Kasumi-1 (cell line): ENCODE measurements at places on chromosomes 4 and X.
A peak's percentile ranks its signal among the peaks of the same experiment; 100 is the strongest.

DNA sequence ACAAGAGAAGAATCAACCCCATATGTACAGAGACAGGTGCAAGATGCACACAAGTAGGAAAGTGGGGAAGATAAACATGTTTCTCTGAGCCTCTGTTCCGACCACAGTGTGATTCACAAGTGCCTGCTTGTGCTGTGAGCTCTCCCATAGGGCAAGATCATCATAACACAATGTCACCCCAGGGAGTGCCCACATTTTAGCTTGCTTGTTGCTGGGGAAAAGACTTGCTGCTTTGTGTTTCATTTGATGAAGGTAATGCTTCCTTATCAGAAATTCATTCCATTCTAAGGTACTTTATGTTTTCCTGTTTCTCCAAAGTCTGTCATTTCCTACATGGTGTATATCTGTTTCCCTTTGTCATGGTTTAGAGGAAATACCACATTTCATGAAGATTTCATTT, 304.5 kb upstream of the DIPK2B start:
- no peak for DNase-seq

GRCh38 chr4:38905652-38906385, 38.2 kb downstream of the FAM114A1 start:
- peak; percentile 37 for DNase-seq

DNA sequence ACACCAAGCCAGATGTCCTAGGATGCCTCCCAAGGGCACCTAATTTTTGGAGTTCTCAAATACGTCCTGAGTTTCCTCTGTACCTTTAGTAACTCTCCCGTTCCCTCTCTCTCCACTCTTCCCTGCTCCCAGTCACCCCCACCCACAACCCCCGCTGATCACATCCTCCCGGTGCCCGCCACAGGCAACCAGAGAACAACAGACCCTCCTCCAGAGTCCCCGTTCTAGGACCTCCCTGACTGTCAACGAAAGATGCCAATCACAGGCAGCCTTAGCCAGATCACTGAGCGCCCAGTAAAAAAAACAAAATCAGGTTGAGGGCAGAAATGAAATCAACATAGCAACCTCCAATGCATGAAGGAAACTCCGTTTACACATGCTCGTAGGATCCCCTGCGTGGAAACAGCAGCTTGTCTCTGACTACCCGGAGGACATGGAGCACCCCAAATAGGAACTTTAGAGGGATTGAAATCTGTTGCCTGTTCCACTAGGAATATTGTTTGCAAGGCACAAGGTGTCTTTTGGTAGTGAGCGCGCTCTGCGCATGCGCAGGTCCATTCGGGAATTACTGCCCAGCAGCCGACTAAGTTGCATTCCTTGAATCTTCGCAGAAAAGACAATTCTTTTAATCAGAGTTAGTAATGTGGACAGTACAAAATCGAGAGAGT, at the start of gene GABRB1:
TSS of gene GABRB1 (plus strand) at position 557 of the 668 bp plus-strand sequence.
- DNase-seq, result no peak

GRCh38 chr4:17058536-17058915, 160.1 kb upstream of the LDB2 start:
- DNase-seq, result no peak

DNA sequence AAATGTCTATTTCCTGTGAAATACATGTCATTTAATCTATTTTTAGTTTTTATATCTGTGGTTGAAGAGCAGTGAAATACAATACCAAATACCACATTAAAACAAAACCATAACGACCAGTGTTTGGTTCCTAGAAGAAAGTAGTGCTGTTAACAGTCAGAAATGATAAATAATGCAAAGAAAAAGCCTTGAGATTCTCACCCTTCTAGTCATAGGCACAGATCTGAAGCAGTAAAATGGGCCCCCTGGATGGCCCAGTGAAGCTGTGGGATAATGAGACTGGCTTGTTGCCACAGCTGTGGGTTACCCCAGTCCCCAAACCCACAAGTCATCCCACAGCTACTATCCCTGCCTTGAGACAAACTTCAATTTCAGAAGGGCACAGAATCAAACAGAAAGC, 137.3 kb upstream of the RPL34 start:
- no peak for DNase-seq

DNA sequence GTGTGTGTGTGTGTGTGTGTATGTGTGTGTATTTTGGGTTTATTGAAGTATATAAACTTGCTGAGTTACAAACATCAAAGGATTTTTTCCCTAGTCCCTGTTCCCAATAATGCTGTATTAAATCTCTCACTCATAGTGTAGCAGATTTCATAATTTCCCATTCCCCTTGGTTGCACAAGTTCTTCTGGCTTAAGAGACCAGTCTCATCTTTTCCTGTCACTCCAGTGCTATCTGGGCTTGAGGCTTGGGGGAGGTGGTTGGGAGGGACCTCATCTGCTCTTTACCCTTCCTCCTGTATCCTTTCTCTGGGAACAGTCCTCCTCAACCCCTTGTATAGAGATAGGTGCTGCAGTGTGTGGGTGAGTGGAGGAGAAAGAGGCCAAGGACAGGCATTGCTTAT, 285.4 kb upstream of the BOD1L1 start:
- peak; percentile 20 for DNase-seq

DNA sequence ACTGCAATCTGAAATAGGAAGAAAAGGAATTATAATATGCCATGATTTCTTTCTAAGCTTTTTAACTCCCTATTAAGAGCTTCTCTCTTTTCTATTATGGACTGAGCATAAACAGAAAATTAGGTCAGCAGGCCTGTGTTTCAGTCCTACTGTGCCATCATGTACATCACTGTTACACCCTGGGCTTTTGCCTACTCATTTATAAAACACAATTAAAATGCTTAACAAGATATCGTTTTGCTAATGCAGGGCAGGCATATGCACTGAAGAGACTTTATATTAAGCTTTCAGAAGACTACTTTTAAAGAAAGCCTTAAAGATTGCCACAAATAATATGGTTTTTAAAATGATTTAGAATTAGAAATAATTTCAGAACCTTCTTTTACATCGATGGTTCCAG, 828 bp upstream of the BBS12 start:
- no peak for DNase-seq

GRCh38 chr4:116150152-116150551, 935.2 kb downstream of the TRAM1L1 start:
- no peak for DNase-seq

- no peak for DNase-seq
These were observed 8.8 kb upstream of the NKX3-2 start for GRCh38 chr4:13553081-13553480.

GRCh38 chr4:65623506-65623905, 46.8 kb downstream of the EPHA5 start:
- DNase-seq, result no peak

DNA sequence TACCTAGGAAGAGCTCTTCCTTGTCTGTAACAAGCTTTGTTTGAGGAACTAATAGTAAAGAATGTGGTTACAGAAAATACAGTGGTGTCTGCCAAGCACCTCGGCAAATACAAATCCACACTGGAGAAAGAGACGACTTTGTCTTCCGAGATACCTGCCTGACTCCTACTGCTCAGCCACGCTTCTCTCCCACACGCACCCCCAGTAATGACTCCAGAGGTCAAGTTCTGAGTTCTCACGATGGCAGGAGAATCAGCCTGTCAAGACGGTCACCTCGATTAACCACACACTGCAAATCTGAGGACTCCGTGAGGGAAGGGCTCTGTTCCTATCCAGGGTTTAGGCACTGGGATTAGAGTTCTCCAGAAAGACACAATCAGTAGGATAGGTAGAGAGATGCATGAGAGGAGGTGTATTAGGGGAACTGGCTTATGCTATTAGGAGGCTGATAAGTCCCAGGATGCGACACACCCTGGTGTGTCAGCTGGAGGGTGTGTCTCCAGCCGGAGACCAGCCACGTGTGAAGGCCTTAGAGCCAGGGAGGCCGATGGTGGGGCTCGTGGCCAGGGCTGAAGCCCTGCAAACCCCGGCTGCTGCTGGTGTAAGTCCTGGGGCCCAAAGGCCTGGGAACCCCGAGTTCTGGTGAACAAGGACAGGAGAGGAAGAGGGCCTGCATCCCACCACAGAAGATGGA, 8.4 kb upstream of the TRIML2 start:
- no peak for DNase-seq

GRCh38 chr4:110484029-110484428, 8.1 kb downstream of the ENPEP start:
- DNase-seq, result no peak

DNA sequence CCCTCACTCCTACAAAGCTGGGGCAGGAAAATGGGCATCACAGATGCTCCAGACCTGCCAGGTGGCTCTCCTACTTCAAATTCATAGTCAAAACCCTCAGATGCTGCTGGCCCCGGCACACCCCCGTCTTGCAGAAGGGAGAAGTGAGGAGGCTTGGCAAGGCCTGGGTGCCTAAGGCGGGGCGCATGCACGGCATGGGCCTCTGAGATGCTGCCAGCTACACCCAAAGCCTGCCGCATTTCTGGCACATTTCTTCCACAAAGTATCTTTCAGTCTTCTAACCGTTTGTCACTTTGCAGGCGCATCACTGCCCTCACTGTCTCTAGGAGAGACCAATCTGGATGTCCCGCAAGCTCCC, 19.6 kb downstream of the WDR1 start:
- no peak for DNase-seq

- DNase-seq, result no peak
These were observed 69.1 kb downstream of the PCDH7 start for GRCh38 chr4:30789219-30789671.

DNA sequence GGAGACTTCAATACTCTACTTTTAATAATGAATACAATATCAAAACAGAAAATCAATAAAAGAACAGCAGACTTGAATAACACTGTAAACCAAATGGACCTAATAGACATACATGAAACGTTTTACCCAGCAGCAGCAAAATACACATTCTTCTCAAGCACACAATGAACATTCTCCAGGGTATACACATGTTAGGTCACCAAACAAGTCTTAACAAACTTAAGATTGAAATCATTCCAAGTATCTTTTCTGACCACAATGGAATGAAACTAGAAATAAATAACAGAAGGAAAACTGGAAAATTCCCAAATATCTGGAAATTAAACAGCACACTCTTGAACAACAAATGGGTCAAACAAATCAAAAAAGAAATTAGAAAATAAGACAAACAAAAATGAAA, 145.0 kb upstream of the CT83 start:
- DNase-seq, result no peak

DNA sequence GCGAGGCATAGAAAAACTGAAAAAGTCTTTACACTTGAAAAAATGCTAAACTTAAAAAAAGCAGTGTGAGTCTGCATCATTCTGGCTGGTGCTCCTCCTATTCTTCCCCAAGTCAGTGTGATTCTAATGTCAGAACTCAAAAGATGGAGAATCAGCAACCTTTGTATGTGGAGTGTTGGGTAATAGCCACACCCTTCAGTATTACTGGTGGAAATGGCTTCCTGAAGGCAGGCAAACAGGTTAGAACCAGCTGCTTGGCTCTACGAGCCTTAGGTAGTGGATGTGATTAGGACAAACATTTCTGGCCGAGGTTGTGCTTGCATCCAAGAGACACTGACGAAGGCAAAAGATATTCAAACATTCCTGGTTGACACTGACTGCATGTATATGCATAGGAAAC, 353.4 kb upstream of the TACR3 start:
- DNase-seq, result no peak

- no peak for DNase-seq
These were observed 35.5 kb upstream of the PCDH19 start for GRCh38 chrX:100445593-100445992.

DNA sequence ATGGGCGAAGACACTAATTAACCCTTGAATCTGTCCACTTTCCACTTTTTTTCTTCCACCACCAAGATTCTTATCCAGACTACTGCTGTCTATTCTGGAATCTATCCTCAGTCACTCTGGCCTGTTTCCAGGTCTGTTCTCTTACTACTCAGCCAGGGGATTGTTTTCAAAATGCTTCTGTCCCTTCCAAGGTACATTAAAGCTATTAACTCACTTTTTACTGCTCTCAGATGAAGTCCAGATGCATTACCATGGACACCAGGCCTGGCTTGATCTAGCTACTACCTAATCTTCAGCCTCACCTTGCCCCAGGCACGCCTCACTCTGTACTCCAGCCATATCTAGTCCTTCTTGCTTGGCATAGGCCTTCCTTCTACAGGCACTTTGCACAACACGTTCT, 66.4 kb downstream of the GALNT7 start:
- no peak for DNase-seq

- no peak for DNase-seq
These were observed 5.1 kb upstream of the RAPGEF2 start for GRCh38 chr4:159097785-159098184.

DNA sequence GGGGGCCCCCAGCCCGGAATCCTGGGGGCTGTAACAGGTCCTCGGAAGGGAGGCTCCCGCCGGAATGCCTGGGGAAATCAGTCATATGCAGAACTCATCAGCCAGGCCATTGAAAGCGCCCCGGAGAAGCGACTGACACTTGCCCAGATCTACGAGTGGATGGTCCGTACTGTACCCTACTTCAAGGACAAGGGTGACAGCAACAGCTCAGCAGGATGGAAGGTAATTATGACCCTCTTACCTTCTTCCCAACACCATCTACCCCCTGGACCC, 1.0 kb downstream of the FOXO4 start:
- no peak for DNase-seq

DNA sequence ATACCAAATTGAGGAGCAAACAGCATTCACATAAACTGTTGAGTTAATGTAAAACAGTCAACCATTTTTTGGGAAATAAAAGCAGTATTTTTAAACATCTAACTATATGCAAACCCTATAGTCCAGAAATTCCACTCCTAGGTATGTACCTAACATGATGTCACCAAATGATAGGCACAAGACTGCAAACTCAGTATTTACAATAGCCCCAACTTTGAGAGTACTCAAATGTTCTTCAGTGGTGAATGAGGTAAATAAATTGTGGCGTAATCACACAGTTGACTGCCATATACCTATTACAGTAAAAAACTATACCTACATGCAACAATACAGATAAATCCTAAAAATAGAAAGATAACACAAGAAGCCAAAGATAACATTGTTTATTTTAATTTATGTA, 1243.8 kb upstream of the ADGRL3 start:
- DNase-seq, result no peak

DNA sequence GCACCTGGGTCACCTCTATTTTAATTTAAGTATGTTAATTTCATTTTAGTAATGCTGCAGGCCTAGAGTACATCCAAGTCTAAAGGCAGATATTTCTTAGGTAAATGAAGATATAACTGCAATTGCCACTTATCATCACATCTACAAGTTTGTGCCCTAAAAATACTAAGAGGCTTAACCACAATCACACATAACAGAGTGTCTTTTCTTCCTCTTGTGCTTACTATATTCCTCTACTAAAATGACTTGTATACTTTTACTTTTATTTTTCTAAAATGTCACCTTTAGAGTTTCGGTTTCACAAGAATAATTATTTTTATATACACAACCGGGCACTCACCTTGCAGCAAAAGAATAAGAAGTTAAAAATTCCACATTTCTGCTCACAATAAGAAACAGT, 77.9 kb downstream of the EFHC2 start:
- DNase-seq, result no peak

DNA sequence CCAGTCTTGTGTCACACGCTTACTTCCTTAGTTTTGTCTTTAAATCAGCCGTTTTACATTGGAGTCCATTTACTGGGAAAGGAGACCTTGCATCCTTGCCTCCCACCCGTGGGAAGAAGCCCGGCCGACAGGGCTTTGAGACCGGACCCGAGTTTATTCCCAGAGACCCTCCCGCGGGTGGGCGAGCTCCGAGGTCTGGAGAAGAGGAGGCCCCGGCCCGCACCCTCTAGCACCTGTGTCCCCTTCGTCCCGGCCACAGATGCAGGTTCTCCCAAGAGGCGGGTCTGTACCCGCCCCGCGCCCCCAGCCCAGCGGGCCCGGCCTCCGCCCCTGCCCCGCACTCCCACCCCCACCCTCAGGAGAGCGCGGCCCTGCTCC, 3.8 kb upstream of the SLC26A1 start:
- DNase-seq, result peak; percentile 12

- DNase-seq, result no peak
These were observed 591.4 kb upstream of the PCDH10 start for GRCh38 chr4:132557660-132558059.

GRCh38 chrX:39397561-39398199, 596.4 kb downstream of the MID1IP1 start:
- no peak for DNase-seq
